Progenitor cell of endocrine pancreas (in vitro differentiated cells): ENCODE measurements at places on chromosomes 7 and 10. TPM values are rescaled to one million over a fixed set of nuclear protein-coding genes. Genes with fewer than 3 reads are reported as not detected.

GRCh38 chr7:121003986-121004685 is 15.6 kb downstream of the CPED1 start:
- H3K27me3 ChIP-seq, result peaks cover 3% of the 10 kb centered on the region
- H3K4me3 ChIP-seq, result no peak overlapping the region
- no peak overlapping the region for H3K27ac ChIP-seq
- DNase-seq, result no peak
- peaks cover 3% of the 10 kb centered on the region for H3K4me1 ChIP-seq
- H3K36me3 ChIP-seq, result no peaks in the 10 kb centered on the region

GRCh38 chr10:98790817-98791216 is 344.1 kb upstream of the HPS1 start:
- no peak overlapping the region for H3K27ac ChIP-seq
- H3K4me3 ChIP-seq, result no peak overlapping the region
- no peaks in the 10 kb centered on the region for H3K36me3 ChIP-seq
- no peak for DNase-seq
- no peaks in the 10 kb centered on the region for H3K27me3 ChIP-seq

DNA sequence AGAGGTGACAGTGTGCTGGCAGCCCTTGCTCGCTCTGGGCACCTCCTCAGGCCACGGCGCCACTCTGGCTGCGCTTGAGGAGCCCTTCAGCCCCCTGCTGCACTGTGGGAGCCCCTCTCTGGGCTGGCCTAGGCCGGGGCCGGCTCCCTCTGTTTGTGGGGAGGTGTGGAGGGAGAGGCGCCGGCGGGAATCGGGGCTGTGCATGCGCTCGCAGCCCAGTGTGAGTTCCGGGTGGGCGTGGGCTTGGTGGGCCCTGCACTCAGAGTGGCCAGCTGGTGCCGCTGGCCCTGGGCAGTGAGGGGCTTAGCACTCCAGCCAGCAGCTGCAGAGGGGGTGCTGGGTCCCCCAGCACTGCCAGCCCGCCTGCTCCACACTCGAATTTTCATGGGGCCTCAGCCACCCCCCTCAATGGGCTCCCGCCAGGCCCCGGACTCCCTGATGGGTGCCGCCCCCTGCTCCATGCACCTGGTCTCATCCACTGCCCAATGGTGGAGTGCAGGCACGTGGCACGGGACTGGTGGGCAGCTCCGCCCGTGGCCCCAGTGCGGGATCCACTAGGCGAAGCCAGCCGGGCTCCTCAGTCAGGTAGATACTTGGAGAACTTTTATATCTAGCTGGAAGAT is 96.7 kb upstream of the BET1 start:
- no peaks in the 10 kb centered on the region for H3K27me3 ChIP-seq
- H3K27ac ChIP-seq, result no peak overlapping the region
- H3K4me1 ChIP-seq, result no peaks in the 10 kb centered on the region
- no peak overlapping the region for H3K4me3 ChIP-seq

GRCh38 chr7:143283381-143283780 is 1.4 kb upstream of the TMEM139 start:
- H3K4me1 ChIP-seq, result peaks cover 35% of the 10 kb centered on the region
- H3K27ac ChIP-seq, result no peak overlapping the region
- no peak for DNase-seq
- H3K36me3 ChIP-seq, result peaks cover 7% of the 10 kb centered on the region
- no peak overlapping the region for H3K4me3 ChIP-seq

The OR6V1 gene
- not detected in 2 replicates for total RNA-seq

The MYH16 gene
- not detected in 2 replicates for total RNA-seq

- DNase-seq, result no peak
- H3K4me3 ChIP-seq, result no peak overlapping the region
- H3K4me1 ChIP-seq, result peaks cover under 1% of the 10 kb centered on the region
- H3K36me3 ChIP-seq, result no peaks in the 10 kb centered on the region
Observed at GRCh38 chr7:108592646-108593201, 23.1 kb downstream of the DNAJB9 start.

DNA sequence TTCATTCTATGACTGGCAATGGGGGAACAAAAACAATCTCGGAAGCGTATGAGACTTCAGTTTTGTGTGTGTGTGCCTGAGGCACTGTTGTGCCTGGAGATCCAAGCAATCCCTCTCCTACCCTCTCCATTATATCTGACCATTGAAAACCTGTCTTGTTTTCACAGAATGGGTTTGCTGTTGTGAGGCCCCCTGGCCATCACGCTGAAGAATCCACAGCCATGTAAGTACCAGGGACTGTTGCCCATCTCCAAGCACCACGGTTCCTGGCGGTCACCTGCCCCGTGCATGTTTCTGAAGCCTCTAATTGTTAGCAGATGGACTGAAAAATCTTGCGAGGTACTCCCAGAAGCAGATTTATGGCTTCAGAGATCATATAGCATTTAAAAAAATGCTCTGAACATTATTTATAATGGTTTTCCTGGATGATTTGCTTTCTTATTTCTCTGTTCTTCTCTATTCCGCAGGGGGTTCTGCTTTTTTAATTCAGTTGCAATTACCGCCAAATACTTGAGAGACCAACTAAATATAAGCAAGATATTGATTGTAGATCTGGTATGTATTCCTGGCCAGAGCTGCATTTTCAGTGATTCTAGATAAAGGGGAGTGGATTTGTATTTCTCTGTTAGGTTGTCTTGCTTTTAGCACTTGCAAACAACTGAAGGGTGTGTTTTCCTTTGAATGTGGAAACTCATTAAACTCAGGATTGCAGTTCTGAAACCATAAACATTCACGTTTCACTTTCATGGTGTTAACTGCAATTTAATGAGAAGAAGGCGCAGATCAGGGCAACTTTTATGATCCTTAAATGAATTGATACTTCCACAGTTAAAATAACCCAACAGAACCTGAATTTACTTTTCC is 288.2 kb downstream of the TWIST1 start:
- DNase-seq, result no peak
- H3K27ac ChIP-seq, result no peak overlapping the region
- no peaks in the 10 kb centered on the region for H3K4me1 ChIP-seq
- H3K4me3 ChIP-seq, result no peak overlapping the region
- no peaks in the 10 kb centered on the region for H3K36me3 ChIP-seq

The ATXN7L1 gene
- 18.2 and 18.3 TPM in 2 replicates for total RNA-seq
